HS-5 (cell line): ENCODE measurements at places on chromosomes 3 and 15.

DNA sequence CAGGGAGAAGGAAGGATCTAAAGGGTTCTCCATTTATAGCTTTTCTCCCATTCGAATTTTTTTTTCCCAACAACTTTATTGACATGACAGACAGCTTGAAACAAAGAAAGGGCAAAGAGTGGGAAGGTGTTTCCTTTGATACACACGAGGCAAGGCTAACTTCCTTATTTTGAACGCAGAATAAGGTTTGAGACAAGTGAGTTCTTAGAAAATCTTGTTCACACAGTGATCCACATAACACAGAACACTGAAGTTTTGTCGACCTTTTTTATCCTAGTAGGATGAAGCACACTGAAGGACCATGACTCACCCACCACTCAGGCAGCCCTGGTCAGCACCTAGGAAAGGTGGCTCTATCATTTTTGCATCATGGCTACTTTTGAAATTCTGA is 425.8 kb upstream of the MDFIC2 start:
- no peak for DNase-seq

DNA sequence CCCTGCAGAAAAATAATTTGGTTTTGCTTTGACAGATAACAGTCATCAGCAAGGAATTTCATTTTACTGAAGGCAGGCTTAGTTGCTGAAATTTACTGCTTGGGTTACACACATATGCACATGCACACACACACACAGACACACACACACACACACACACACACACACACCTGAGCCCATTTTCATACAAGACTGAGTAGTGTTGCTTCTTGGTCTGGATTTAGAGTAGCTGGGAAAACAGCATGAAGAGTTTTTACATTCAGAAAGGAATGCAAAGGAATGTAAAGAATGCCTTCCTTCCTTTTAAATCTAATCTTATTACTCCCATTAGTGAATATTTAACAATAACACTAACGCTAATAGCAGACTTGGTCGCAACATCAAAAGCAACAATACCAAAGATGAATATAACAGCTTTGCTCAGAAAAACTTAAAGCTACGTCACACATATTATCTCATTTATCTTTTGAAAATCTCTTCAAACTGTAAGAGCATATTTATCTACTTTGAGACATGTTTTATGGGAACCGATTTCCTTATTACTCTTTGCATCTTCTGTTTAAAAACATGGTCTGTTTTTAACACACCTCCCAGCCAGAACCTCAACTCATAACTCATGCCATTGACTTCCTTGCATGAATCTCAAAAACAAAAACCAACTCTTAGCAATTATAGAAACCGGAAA is 32.5 kb downstream of the RFTN1 start:
- DNase-seq, result no peak

DNA sequence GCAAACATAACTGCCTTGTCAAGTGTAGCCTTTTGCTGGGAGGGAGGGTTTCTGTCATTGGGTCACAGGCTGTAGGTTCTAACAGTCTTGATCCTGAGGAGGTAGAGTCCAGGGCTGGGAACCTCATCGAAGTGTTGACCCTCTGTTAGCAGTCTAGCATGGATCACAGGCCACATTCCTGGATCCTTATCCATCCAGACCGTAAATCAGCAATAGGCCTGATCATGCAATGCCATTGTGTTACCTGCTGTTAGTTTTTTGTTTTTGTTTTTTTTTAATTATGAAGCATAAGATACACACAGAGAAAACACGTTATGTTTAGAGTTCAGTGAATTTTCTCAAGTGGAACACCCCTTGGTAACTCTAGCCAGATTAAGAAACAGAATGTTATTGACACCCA is 282.0 kb upstream of the TPM1 start:
- no peak for DNase-seq

DNA sequence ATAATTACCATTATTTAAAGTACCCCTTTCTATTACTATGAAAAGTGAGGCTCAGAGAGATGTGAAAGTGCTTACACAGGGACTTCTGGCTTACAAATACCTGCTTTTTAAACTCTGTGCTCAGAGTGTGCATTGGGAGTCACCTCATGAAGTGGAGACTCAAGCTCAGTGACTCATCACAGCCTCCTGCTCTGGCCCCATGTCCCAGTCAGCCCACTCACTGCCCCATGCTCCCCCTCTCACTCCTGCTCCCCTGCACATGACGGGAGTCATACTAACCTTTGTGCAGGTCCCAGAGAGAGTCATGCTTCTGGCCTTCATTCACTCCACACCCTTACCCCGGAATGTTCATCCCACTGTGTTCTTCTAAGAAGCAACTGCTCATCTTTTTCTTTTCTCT is 20.2 kb downstream of the CCR1 start:
- peak; percentile 81 for DNase-seq

DNA sequence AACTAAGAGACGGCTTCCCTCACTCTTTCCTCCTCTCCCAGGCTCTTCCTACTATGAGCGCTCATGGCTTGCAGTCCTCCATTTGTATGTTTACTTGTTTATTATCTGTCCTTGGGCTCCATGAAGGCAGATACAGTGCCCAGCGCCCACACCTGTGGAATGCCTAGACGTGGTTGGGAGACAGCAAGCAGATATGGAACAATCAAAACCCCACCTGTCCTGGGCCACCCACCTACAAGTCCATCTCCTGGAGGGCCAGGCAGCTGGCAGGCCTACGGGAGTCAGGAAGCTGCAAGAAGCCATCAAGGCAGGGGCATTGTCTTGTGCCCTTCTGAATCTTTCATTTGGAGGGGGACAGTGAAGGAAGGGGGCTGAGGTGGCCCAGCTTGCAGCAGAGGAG is 104.7 kb downstream of the IQSEC1 start:
- no peak for DNase-seq

GRCh38 chr15:68210821-68211655 is 5.9 kb upstream of the CALML4 start:
- DNase-seq, result no peak

GRCh38 chr3:188202358-188203138 is 48.6 kb downstream of the LPP start:
- DNase-seq, result no peak

- DNase-seq, result peak; percentile 44
Observed at GRCh38 chr15:56732886-56733135, 498 bp downstream of the ZNF280D start.

DNA sequence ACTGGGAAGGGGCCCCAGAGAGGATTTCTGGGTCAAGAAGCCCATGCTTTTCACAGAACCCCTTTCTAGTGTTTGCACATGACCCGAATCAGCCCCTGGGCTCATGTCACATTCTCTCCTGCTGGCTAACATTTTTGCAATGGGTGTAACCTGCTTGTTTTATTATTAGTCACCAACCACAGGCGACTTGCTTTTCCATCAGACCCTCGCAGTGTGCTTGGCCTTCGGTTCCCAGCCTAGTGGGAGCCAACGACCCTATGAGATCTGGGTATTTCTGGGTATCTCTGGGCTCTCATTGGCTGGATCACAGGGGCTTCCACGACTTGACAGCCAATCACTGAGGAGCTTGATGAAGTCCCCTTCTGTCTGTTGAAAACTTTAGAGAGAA is 11.0 kb upstream of the FBLN2 start:
- DNase-seq, result peak; percentile 92

DNA sequence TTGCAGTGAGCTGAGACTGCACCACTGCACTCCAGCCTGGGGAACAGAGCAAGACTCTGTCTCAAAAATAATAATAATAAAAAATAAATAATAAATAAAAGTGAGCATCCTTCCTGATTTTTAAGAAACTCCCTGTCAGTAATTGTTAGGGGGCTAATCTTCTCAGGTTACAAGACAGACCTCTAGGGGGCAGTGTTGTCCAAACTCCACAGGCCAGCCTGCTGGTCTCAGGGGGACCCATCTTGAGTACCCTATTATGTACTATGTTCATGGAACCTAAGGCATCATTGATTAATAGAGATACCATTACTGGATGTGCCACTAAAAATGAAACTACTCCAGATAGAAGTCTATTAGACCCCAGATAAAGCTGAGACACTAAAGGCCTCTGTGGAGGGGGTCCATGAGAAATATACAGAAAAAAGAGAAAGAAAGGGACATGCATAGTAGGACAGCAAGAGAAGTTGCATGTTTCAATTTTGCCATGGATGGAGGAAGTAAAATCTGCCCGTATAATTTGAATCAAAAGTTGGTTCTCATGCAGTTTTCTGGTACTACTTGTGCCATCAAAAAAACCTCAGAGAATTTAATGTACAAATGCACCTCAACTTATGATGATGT is 85.5 kb upstream of the CDV3 start:
- DNase-seq, result no peak

- DNase-seq, result no peak
Observed at GRCh38 chr3:114328345-114328744, 34.5 kb downstream of the TIGIT start.

DNA sequence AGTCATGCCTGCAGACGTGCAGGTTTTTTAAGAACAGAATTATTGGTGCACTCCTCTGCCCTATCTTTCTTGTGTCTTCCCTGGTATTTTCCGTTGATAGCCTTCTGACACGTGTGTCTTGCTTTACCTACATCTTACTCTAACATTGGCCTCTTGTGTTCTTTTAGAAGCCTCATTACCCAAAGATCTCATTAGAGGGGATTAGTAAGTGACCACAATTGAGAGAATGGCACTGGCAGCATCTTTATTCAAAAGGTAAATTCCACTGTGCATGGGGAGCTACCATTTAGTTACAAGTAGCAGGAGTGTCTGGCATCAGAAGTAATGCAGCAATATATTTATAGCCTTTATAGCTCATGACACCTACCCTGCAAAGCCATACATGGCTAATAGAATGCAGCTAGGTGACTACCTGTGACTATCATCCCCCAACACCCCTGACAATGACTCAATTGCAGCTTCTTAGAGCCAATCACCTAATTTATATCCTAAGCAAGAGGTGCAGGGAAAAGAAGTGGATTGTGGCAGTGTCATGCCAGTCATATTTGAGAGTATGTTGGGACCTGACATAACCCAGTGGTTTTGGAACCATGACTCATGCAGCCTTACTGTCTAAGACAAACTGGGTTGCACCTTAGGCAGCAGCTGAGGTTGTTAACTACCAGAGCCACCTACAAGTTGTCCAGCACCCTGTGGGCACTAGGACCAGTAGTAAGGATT is 164.8 kb downstream of the GRM7 start:
- DNase-seq, result no peak

DNA sequence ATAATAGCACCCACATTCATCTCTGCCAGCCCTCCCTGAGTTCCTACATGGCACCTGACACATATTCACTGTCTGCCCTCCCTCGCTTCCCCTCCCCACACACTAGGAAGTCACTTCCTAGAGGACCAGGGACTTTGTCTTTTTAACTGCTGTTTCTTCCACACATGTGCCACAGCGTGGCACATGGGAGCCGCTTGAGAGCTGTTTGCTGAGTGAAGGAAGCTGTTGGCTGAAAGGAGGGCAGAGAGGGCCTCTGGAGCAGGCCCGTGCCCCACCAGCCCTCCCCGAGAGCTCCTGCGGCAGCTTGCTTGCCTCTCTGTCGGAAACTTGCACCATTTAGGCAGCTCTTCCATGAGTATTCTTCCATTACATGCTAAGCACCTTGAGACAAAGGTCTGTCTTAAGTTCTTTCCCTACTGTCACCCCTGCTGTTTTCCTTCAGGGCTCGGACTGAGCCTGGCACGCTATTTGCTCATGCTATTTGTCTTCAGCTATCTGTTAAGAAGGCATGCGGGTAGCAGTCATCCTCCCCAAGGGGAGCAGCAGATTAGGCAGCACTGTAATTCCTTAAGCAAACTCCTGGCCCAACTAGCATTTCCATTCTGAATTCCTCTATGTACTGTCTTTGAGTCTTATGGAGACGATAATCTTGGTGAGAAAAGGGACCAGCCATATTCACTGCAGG is 72.2 kb downstream of the CACNA1D start:
- no peak for DNase-seq

DNA sequence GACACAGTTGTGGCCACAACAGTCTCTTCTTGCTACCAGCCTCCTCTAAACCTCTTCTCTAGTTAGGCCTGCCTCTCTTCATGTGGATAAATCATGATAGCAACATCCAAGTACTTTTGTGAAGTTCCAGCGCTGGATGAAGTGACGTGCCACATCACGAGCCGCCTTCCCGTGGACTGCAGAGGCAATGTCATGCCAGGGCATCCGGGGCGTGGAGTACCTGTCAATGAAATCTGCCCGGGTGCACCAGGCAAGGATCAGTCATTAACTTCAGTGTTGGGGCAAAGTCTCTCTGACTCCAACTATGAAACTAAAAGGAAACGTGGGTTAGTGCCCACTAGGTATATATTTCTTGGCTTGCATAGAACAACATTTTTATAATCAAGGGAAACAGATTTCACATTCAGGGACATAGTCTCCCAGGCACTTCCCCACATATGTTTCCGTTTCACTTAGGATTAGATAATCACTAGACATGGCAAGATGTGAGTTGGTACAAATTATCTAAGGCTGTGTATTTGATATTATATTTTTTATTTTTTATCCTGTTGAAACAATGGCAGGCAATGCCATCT is 133.6 kb downstream of the PLD1 start:
- no peak for DNase-seq

DNA sequence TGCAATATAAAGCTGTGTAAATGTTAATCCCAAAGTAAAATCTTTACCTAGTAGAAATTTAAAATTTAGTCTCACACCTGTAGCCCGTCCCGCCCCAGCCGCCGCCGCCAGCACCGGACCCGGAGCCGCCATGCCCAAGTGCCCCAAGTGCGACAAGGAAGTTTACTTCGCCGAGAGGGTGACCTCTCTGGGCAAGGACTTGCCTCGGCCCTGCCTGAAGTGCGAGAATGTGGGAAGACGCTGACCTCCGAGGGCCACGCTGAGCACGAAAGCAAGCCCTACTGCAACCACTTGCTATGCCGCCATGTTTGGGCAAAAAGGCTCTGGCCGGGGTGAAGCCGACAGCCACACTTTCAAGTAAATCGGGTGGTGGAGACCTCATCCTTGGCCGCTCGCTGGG is 22.1 kb upstream of the TOP2B start:
- no peak for DNase-seq

DNA sequence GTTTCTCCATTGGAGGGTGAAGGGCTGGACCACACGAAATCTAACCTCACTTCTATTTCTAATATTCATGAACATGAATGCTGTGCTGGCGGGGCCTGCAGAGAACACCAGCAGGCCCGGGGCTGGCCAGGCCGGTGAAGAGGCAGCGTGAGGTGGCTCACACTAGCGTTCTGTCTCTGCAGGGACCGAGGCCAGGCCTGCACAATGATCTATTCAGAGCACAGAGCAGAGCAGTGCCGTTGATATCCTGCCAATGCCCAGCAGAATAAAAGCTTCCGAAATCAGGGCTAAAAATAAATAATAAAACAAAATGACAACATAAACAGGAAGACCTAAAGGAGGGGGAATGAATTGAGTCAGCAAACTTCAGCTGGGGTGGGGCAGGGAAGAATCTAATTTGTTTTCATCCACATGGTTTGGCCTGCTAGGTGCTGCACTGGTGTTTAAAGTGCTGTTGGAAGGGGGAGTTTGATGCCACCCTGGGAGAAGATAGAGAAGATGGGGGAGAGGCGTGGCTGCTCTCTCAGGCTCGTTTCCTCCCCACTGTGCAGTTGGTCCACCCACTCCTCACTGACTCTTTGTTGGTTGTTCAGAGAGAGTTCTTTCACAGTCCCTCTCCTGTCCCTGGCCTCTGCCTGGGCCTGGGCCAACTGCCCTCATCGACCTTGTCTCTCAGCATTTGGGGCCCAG is 837.1 kb downstream of the AGBL1 start:
- no peak for DNase-seq
